ENCODE measurements at places on chromosomes 12 and 14.

- no peak for ATAC-seq
These were observed 488.5 kb upstream of the MGAT4C start for GRCh38 chr12:86744547-86745212.

- no peak for ATAC-seq
These were observed 59.6 kb downstream of the PRKCH start for GRCh38 chr14:61380984-61381383.

GRCh38 chr14:74407021-74407800 lies 18.8 kb downstream of the SYNDIG1L start:
- no peak for ATAC-seq

GRCh38 chr14:88613552-88614010 lies 50.7 kb downstream of the ZC3H14 start:
- peak; percentile 86 for ATAC-seq

DNA sequence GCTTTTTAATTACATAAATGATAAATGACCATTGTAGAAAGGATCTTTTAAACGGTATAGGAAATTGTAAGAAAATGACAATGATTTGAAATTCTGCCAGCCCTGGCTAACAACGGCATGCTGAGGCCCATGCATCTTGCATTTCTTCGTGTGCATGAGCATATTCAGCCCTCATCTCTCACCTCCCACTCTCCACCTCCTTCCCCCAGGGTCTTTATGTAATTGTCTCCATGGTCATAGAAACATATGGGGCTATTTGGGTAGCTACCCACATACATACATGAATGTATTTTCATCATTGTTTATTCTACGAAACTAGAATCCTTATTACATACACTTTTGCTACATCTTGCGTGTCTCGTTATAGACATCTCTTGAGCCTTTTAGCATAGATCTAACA lies 4.5 kb downstream of the MYO1H start:
- ATAC-seq = no peak

GRCh38 chr14:79293482-79294177 lies 917.7 kb downstream of the DIO2 start:
- no peak for ATAC-seq

All from activated T-helper 17 cell treated with anti-CD3 and anti-CD28 coated beads, Interleukin-2, amount 50 U/mL, for 72 hours (primary cell).